ENCODE measurements at places on chromosomes 7 and 10.

DNA sequence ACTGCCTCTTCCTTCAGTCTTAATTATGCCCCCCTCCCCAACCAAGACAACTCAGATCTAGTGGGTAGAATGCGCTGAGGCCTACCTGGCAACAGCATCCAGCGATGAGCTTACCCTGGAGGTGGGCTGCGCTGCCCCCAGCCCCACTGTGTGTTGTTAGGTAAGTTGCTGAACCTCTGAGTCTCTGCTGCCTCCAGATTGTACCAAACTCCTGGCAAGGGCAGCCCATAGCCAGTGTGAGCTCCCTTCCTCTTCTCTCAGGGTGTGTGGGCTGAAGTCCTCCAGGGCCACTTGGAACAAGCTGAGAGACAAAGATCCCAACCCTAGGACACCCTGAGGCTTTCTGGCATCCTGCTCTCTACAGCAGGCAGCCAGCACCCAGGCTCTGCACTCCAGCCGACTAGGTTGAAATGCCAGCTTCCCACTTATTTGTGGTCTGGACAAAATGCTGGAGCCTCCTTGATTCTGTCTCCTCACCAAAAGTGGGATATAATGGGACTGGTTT is 135.3 kb downstream of the ARHGAP22 start:
- no peak for DNase-seq

DNA sequence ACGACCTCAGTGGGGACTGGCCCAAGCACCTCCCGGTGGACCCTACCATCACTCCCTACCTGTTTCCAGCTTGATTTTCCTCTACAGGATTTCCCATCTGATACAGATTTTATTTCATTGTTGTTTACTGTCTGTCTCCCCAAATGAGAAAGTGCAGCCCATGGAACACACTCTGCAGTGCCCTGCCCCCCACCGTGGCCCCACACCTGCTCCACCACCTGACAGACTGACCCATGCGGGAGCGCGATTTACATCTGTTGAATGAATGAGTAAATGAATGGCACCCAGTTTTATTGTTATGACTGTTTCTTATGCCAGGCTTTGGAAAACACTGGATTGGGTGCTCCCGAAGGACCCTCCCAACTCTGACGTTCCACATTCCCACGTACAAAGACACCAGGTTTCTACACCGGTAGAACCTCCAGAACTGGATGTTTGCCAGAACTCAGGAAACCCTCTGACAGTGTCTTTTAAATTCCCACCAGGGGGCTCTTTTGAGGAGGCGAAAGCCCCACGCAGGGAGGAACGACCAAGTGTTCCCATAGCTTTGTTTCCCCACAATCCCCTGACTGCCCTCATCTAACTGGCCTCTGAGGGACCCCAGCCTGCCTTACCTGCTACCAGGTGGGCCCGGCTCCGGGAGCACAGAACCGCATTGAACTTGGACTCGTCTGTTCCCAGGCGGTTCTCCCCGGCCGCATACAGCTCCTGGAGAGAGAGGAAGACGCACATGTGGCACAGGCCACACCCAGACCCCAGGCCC is 29.0 kb downstream of the PLAC9 start:
- no peak for DNase-seq

DNA sequence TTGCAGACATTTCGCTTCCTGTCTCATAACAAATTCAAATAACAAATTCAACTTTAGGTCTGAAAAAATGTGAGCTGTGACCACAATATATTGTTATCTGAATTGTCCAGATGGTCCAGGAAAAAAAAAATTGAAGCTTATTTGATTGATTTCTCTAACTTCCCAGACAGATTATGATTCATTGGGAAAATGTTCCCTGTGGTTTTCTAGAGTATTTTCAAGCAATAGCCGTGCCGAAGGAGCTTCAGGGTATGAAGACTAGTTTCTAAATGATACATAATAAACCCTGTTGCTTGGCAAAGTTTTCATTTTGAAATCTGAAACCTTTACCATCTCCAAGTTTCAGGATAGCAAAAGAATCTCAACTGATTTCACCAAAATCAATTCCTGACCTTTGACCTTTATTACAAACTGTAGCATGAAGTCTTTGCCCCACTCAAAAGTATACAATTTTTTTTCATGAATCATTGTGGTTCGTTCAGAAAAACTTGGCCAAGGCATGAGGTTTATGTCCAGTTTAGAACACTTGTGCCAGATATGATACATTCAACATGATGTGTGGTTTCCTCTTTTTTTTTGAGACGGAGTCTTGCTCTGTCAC is 109.9 kb downstream of the JCAD start:
- DNase-seq = no peak

GRCh38 chr10:125734148-125734547 is 14.6 kb downstream of the EDRF1 start:
- no peak for DNase-seq

DNA sequence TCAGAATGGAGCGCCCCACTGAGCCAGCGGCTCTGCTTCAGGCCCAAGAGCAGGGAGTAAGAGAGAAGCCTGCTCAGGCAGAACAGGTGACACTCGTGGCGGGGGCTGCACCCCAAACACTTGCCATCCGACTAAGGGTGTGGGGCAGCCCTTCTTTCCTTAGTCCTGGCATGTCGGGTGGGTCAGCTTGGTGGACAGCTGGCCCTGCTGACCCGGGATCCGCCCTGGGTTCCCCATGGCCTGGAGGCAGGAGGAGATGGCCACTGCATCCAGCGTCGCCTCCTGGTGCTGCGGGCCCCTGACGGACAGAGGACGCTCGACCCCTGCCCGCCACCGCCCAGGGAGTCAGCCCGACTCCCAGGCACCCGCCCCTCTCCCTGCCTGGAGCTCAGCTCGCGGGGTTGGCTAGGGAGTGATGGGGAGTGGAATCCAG is 1.2 kb upstream of the PAOX start:
- DNase-seq = no peak

GRCh38 chr10:29392376-29393021 is 103.6 kb downstream of the LYZL1 start:
- DNase-seq = no peak

DNA sequence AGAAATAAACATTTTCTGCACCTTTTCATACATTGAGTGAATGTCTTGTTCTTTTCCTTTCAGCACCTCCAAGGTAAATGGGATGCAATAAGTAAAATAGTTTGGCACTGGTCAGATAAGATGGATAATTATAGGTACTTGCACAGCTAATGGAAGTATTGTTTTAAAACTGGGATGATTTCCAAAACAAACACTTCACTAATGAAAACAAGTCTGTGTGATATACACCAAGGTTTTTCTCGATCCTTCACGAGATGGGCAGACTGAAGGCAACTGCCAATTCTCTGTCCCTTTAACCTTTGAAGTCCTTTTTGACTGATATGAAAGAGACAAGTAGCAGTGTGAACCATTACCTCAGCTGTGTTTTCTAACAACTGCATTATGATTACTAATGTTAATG is 423.8 kb downstream of the GFRA1 start:
- DNase-seq = no peak

GRCh38 chr7:125511310-125511709 is 581.7 kb upstream of the POT1 start:
- DNase-seq = no peak

GRCh38 chr7:149846021-149846420 is 7.8 kb downstream of the ZNF862 start:
- no peak for DNase-seq

GRCh38 chr7:107836237-107837144 is 33.5 kb upstream of the SLC26A3 start:
- no peak for DNase-seq

DNA sequence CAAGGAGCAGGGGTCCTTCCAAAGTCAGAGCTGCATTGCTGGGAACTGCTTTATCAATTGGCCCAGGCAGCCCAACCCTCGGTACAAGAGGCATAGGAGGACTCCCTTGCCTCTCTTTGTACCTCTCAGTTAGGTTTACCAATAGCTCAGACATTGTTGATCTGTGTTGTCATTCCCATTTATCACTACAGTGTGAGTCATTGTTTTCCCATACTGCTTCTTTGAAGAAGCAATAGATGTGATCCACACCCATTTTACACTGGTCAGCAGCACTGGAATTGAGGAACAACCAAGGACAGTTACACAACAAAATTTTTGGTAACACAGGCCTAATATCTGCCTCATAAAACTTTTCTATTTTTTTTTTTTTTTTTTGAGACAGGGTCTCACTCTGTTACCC is 307.2 kb downstream of the SNX13 start:
- DNase-seq = no peak

DNA sequence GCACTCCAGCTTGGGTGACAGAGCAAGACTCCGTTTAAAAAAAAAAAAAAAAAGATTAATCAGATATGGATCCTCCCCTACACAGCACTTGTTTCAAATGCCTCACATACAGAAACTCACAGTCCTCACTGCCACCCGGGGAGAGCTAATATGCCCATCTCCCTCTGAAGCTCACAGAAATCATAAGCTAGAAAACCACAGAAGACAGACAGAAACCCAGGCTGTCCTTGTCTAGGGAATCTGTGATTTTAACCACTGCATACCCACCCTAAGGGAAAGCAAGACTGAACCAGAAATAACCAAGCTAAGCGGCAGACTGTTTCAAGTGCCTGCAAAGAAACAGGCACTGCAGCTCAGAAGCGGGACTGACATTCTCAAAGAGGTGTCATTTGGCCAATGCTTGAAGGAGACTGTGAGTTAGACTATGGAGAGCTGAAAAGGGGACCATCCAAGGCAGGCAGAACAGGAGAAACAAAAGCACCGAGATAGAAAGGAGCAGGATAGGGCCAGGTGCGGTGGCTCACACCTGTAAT is 37.6 kb downstream of the SLC37A3 start:
- no peak for DNase-seq

DNA sequence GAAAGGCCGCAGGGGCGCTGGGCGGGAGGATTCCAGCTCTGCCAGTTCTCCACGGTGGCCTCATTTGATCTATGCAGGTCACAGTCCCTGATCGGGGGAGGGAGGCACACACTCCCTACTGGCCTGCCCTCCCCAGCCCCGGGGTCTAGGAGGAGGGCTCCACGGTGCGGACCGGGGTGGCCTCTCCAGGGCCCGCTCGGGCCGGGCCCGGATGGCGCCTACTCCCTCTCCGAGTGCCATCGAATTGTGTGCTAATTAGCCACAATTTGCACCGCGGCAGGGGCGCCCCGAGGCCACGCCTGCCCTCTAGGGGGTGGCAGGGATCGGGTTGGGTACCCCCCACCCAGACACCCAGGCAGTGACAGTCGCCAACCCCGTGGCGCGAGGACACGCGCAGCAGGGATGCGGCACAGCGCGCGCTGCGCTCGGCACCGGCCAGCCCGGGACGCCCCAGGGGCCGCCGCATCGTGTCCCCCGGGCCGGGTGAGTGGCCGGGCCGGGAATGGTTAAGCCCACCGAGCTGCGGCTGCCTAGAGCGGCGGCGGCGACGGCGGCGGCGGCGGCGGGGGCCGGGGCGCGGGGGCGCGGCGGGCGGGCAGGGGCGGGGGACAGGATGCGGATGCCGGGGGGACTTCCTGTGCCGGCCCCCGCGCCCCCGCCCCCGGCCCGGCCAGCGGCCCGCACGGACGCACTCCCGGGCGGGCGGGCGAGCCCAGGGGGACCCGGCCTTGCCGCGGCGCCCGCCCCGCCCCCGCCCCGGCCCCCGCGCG is at the start of gene ZNF853:
ZNF853 (plus strand) TSS at position 658 of the 770 bp plus-strand sequence. CDS start 565 bp downstream, outside the sequence.
- no peak for DNase-seq

GRCh38 chr10:29830531-29831512 is 196.1 kb upstream of the SVIL start:
- DNase-seq = no peak

- no peak for DNase-seq
Observed at GRCh38 chr7:26000841-26001240, 151.2 kb upstream of the NFE2L3 start.

- DNase-seq = no peak
Observed at GRCh38 chr10:63012623-63013022, 120.5 kb upstream of the NRBF2 start.

DNA sequence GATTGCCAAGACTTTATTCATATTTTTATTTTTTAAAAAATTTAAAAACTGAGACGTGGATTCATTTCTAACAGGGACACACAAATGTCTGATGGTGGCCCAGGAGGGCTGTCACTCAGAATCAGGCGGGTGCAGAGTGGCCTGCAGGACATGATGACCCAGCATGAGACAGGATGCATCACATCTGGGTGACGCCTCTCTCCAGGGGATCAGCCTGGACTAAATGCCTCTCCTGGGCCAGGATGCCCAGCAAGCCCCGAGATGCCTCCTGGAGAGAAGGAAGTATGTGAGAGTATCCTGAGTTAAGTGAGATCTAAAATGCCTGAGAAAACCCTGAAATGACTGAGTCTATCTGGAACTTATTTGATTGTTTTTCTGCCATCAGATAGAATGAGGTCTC is 16.9 kb upstream of the MTURN start:
- no peak for DNase-seq

DNA sequence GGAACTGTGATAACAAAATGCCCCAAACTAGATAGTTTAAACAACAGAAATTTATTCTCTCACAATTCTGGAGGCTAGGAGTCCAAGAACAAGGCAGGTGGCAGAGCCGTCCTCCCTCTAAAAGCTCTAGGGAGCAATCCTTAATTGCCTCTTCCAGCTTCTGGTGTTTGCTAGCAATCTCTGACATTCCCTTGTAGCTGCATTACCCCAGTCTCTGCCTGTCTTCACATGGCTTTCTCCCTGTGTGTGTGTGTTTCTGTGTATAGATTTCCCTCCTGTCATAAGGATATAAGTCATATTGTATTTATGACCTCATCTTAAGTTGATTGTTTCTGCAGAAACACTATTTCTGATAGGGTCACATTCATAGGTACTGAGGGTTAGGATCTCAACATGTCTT is 177.5 kb downstream of the WNT2 start:
- no peak for DNase-seq

DNA sequence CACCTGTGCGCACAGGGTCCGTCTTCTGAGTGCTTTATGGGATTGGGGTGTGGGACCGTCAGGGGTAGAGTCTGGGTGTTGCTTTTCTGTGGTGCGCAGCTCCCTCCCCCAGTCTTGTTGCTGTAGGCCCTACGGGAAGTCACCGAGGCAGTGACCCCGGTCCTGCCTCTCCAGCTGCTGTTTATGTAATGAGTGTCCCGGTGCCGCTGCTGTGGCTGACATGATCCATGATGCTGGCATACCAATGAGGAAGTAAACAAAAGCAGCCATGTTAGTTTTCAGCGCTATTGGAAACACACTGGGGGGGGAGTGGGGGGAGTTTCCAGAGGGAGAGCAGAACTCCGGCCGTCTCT is 1.1 kb downstream of the TRIM8 start:
- DNase-seq = peak; percentile 28

DNA sequence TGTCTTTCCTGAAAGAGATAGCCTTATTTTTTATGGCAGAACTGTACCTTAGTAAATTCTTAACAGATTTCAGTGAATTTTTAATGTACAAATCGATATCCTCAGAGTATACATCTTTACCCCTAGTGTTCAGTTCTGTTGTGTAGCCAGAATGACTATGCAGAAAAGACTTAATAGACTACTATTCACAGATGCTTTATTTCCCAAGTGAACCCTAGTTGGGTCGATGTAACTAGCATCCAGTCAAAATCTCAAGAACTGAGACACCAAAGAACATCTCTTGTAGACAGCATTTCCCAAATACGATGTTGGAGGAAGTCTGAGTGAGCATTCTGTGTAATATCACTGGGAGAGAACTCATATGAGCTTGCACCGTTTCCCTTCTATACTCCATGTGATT is 1.5 kb downstream of the AKR1C3 start:
- no peak for DNase-seq
